ENCODE measurements at places on chromosomes 3 and 15.

DNA sequence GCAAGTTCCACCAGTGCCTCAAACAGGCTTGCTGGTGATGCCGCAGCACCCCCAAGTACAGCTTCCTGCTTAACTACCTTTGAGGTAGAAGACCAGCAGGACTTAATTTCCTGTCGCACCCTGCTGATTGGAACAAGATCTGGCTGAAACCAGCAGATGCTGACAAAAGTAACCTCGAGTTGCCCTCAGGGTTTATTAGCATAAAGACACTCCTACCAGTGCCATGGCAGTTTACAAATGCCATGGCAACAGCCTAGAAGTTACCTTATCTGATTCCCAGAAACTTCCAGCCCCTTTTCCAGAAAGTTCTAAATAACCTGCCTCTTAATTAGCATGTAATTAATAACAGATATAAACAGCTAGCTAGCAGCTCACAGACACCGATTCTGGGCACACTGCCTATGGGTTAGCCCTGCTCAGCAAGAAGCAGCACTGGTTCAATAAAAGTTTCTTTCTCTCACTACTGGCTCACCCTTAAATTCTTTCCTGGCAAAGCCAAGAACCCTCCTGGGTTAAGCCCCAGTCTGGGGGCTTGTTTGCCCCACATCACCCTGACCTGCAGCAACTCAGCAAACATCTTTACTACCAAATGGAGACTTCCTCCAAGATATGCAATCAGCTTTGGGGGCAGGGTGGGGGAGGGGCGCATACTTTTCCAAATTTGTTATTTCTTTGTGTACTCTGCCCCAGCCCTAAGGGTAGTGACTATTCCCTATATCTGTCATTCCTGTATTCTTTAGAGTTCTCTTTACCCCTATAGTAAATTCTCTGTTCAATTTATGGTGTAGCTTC is 54.2 kb downstream of the MAP4 start:
- no peak for DNase-seq

GRCh38 chr3:122665881-122666280 is 14.8 kb upstream of the PARP14 start:
- DNase-seq: no peak

GRCh38 chr15:39781967-39782302 is 706 bp downstream of the FSIP1 start:
- no peak for DNase-seq

- no peak for DNase-seq
Measured at GRCh38 chr15:39153058-39153714, 427.7 kb upstream of the THBS1 start.

- peak; percentile 53 for DNase-seq
Measured at GRCh38 chr3:126394179-126394976, at the start of gene CFAP100. Gene CFAP100, plus strand, starts transcription at chr3:126394909. Its CDS starts 1,092 bp downstream, at chr3:126396001.

- peak; percentile 51 for DNase-seq
Measured at GRCh38 chr3:194395778-194396538, 3.1 kb downstream of the GP5 start.

- DNase-seq: no peak
Measured at GRCh38 chr3:126969586-126969985, 13.3 kb upstream of the PLXNA1 start.

- no peak for DNase-seq
Measured at GRCh38 chr3:119161240-119161639, 12.2 kb upstream of the UPK1B start.

DNA sequence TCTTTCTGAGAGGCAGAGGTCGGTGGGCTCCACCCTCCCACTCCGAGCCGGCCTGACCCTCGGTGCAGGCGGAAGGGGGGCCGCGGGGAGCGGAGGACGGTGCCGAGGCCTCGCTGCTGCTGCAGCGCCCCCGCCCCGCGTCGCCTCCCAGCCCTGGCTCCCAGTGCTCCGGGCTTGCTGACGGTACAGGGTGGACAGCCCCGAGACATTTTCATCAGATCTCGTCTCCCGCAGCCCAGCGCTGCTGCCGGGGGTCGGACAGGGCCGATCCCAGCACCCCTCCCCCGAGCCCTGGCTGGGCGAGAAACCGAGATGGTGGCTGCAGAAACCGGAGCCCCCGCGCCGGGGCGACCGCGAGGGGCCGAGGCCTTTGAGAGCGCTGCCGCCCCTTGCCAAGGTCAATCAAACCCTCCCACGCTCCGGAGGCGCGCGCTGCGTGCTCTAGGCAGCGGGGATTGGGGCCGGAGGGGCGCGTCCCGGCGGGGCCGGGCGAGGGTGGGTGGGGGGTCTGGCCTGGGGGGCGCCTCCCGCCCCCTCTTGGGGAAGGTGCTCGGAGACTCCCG is 42.5 kb downstream of the EPHB3 start:
- no peak for DNase-seq

GRCh38 chr15:85858586-85859375 is 64.1 kb upstream of the KLHL25 start:
- peak; percentile 66 for DNase-seq

Data from head of caudate nucleus (tissue), 42 donors.